NCI-H2081 (cell line): ENCODE measurements at places on chromosomes 6 and 20.

- DNase-seq, result no peak
These were observed 12.3 kb upstream of the SLC13A3 start for GRCh38 chr20:46663531-46663930.

DNA sequence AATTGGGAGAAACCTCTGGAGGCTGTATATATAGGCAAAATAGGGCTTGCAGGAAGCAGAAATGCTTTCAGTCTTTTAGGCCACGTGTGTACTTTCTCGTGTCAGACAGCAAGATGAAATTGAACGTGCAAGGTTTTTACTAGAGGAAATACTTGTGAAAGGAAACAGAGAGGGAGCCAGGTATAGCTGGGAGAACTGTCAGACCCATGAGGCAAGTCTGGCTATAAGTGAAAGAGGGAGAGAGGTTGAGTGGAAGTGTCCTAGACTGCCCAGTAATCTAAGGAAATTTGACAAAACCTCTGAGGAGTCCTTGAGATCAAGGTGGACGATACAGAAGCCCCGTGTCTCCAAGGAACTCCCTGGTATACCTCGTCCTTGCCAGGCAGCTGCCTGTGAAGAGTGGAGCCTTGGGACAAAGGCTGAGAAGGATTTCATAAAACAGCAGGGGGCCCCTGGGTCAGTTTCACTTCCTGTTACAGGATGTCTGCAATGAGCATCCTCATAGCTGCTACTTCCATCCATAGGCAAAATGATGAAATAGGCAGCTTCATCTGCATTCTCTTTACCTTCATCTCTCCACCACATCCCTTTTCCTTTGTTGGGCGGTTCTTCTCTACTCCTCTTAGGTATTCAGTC, 114.4 kb upstream of the MAP3K7 start:
- no peak for DNase-seq

- DNase-seq, result no peak
These were observed 481.1 kb upstream of the MAN1A1 start for GRCh38 chr6:119830494-119831295.

GRCh38 chr6:16747232-16748024, 13.8 kb downstream of the ATXN1 start:
- no peak for DNase-seq

GRCh38 chr20:44326391-44327159, 10.3 kb upstream of the R3HDML start:
- DNase-seq, result no peak

- DNase-seq, result no peak
These were observed 210.5 kb upstream of the SPTLC3 start for GRCh38 chr20:12798286-12798685.

GRCh38 chr6:5398530-5398929, 137.2 kb downstream of the FARS2 start:
- DNase-seq, result peak; percentile 56

GRCh38 chr6:170093276-170093657, 197.6 kb downstream of the DLL1 start:
- no peak for DNase-seq

DNA sequence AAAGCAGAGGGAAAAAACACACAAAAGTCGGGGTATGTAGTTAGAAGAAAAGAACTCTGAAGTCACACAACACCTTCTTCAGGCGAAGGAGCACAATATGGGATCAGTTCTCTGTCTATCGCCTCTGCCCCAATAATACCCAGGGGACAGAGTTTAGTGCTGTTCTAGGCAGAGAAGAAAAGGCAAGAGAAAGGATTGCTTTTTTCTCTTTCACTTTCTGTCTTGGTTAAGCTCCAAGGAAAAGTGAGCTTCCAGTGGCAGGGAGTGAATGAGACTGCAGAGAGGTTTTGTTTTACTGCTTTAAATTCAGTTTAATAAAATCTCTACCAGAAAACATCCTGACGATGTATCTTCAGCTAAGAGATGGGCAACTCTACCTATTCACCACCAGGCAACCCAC, 86.6 kb upstream of the STXBP5 start:
- DNase-seq, result no peak

GRCh38 chr6:106114492-106114891, 28.4 kb downstream of the PRDM1 start:
- DNase-seq, result no peak

DNA sequence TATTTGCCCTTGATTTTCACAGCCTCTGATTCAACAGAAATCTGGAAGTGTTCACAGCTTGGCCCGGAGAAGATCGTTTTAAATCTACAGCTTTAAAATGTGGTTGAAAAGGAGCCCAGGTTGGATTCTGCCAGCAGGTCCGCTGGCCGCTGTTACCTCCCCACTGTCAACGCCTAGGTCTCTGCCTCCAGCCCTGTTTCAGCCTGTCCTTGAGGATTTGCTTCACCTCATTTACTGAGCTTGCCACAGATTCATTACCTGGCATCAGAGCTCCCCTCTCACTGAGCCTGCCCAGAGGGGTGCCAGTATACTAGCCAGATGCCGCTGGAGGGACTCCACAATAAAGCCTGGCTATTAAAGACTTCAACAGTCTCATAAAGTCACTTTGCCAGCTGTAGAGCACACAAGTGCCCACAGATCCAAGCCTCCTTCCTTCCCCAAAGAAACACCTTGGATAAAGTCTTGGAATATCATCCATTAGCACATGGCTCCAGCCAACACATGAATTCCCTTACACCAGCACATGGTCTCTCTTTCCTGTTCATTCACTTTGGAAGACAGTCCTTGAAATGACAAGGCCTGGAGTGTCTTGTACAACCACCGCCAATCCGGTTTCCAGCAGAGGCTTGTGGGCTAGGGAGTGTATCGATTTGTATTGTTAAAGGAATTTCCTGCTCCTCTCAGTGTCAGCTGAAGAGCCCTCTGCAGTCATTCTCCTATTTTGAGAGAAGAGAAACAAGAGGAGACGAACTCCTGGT, 9.5 kb upstream of the NR2E1 start:
- peak; percentile 2 for DNase-seq

GRCh38 chr6:125829433-125829832, 38.7 kb downstream of the NCOA7 start:
- no peak for DNase-seq

DNA sequence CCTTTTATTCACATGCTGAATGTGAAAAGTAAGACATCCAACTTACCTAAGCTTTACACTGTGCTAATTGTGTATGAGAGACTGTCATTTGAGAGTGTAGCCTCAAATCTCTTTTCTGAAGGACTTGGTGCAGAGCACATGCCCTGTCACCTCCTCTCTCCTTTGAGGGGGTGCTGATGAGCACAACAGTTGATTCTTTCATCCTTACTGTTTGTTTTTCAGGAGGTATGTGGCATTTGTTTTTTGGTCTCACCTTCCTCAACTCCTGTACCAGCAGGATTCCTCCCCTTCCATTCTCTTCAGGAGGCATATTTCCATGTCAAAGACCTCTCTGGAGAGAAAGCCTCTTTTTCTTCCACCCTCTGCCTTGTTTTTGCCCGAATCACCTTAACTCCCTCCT, 252.6 kb upstream of the CITED2 start:
- no peak for DNase-seq

GRCh38 chr20:43387737-43388136, 70.0 kb upstream of the SRSF6 start:
- no peak for DNase-seq

DNA sequence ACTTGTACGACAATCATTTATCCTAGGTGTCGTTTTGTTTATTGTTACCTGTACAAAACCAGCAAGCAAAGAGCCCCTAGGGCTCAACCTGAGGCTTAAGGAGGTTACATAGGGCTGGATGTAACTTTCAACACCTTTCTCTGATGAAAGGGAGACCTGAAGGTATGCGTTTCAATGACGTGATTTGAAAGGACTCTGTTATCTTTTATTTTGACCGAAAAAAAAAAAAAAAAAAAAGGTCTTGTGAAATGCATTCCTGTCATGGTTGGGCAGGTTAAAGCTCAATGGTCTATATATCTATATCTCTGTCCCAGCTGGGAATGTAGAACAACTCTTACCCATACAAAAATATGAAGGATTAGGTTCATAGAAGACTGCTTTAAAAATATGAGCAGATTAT, 78.7 kb upstream of the SASH1 start:
- no peak for DNase-seq

- no peak for DNase-seq
These were observed 60.3 kb downstream of the TULP4 start for GRCh38 chr6:158372574-158372973.

GRCh38 chr20:32116079-32116521, 6.6 kb downstream of the TM9SF4 start:
- peak; percentile 66 for DNase-seq

DNA sequence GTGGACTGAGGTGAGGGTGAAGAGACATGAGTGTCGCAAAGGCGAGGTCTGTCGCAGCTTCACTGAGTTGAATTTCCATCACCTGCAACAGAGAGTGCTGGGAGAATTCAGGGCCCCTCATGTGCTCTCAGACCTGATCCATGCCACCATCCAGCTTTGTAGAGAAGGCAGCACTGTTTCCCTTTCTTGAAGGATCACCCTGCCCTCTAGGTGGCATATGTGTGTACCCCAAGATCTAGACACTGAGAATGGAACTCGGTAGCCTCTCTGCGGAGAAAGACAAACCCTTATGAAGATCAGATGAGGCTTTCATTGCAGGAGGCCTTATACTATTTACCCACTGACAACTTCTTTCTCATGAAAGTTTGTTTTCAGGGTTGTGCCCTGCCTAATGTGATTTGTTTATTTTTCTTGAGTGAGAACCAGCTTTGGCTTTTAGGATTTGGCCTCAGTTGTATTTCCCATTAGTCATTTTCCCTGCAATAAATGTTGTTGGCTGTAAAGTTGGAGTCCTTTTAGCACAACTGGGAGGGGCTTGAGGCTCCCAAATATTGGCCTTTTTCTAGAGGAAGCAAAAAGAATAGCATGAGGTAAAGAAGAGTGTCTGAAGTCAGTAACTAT, 811.3 kb downstream of the DHX35 start:
- DNase-seq, result no peak

DNA sequence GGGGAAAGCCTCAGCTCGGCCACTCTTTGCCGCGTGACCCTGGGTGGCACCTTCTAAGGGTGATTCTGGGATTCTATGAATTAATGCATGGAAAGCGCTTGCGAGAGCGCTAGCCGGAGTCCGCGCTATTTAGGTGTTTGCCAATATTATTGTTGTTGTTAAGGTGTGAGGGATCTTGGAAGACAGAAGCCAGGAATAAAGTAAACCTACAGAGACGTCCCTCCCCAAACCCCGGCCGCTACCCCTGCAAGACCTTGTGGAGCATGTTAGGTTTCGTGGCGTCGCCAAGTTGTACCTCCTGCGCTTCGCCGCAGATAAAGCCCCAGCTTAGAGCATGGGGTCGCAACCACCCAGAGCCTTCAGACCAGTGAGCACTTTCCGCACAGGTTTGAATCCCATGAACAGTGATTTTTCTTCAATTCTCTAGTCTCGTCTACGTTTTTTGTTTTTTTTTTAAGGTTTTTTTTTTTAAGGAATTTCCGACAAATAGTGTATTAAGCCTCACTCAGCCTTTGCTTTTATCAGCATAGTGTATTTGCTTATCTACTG, 16.9 kb upstream of the ZSCAN9 start:
- DNase-seq, result peak; percentile 1

DNA sequence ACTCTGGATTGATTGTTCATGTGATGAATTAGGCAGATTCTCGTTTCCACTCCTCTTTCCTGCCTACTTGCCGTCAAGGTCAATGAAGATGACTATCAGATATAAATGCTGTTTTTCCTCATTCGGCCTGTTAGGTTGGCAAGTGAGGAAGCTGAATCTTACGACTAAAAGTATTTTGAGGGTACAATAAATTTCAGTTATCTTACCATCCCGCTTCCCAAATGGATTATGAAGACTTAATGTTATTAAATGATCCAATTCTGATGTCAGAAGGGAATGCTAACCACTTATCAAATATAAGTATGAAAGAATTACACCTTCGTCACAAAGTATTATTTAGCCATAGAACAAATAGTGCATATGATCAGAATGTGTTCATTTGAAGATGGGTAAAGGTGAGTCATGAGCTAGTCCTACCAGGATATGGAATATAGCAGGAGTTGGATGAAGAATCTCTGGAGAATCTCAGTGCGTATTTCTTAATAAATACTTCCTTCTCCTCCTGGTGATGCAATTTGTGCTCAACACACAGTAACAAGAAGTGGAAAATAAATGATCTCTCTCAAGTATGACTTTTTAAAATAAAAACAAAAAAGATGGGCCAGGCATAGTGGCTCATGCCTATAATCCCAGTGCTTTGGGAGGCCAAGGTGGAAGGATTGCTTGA, 4.6 kb downstream of the GPLD1 start:
- no peak for DNase-seq

DNA sequence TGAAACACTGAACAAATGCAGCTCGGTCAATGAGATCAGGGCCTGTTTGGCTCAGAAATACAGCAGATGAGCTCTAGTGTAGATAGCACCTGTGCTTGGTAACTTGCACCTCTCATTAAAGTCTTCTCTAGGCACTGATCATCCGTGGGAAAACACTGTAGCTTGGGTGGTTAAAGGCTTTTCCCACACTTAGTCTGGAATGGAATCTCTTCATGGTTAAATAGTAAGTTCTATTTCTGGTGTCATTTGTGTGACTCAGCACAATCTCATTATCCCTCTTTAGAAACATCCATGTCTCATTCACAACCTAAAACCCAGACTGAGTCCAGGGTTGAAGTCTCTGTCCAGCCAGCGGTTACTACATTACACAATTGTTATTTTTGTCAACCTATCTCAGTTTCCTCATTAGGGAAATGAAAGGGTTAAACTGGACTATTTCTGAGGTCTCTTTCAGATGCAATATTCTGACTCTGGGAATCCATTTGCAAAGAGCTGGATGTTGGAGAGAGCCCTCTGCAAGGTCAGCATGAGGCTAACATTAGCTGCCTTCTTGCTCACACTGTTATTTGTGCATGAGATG, 125.0 kb downstream of the ZDHHC14 start:
- no peak for DNase-seq

GRCh38 chr6:160871320-160871719, 120.2 kb upstream of the MAP3K4 start:
- no peak for DNase-seq

- no peak for DNase-seq
These were observed 96.2 kb upstream of the CNR1 start for GRCh38 chr6:88262332-88262731.

GRCh38 chr20:40945754-40946450, 82.7 kb upstream of the TOP1 start:
- DNase-seq, result no peak

- no peak for DNase-seq
These were observed 549.4 kb downstream of the COL12A1 start for GRCh38 chr6:74656453-74656852.

DNA sequence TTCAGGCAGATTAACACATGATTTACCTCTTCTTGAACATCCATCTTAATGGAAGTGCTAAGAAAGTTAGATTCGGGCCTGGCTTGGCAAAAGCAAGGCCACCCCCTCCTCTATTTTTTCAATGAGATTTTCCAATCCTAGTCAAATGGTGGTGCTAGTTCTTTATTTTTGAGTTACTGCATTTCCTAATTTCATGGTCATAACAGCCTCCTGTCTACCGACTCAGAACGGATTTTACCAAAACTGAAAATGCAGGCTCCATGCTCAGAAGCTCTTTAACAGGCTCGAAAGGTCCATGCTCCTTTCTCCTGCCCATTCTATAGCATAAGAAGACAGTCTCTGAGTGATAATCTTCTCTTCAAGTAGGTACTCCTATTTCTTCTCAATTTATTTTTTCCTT, 117.2 kb upstream of the ESR1 start:
- no peak for DNase-seq
